EH (cell line): ENCODE measurements at places on chromosomes 12 and 14.
A peak's percentile ranks its signal among the peaks of the same experiment; 100 is the strongest.

GRCh38 chr12:53532524-53533445, 25.5 kb upstream of the NPFF start:
- no peak for DNase-seq

DNA sequence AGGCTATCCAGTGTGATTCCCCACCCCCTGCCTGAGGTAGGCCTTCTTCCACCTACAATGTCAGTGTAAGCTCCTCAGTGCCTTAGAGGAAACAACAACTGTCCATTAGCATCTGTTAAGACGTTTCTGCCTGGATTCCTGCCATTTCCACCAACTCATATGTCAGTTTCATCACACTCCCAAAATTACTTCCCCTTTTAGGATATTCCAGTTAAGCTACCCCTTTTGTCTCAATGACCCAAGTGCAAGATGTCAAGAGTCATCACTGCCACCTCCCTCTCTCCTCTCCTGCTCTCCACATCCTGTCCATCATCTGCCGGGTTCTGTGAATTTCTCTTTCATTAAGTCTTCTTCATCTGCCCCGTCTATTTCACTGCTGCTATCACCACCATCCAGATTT, 189.4 kb downstream of the DPF3 start:
- DNase-seq = no peak

DNA sequence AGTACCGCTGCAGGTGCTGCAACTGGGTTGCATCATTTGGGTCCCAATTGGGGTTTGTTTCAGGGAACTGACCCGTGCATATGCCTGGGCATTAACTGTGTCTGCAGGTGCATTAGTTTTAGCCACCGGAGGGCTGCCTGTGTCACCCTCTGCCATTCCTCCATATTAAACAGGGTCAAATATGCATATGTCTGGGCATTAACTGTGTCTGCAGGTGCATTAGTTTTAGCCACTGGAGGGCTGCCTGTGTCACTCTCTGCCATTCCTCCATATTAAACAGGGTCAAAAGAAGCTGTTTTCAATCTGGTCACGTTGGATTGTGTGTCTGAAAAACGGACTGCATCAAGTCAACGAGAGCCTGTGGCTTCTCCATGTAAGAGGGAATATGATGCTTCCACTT, 1317.0 kb downstream of the TMEM121 start:
- DNase-seq = no peak

- peak; percentile 21 for DNase-seq
Observed at GRCh38 chr12:68871921-68872320, 61.0 kb downstream of the CPM start.

DNA sequence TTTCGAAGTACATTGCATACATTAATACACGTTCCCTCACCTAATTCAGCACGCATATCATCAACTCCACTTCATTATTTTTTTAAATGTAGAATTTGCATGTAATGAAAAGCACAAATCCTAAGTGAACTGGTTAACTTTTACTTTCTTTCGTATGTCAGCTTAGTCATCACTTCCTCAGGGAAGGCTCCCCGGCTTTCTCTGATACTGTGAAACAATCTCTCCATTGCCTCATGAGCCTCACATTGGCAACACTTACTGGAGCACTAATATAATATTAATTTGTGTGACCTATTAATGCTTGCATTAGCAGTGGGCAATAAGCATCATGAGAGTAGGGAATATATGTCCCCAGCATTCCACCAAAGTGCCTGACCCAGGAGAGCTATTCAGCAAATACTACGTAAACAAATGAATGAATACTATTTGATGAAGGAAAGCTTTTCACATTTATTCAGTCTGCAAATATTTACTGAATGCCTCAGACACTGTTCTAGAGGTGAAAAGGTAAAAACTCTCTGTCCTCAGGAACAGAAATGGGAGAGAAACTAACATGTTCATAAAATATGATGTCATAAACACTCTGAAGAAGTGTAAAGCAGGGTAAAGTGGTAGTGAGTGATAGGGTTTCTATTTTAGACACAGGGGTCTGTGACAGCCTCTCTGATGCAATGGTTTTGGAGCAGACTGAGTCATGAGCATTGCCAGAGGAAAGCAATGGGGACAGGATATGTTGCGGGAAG, 327.5 kb upstream of the DIO2 start:
- DNase-seq = no peak

DNA sequence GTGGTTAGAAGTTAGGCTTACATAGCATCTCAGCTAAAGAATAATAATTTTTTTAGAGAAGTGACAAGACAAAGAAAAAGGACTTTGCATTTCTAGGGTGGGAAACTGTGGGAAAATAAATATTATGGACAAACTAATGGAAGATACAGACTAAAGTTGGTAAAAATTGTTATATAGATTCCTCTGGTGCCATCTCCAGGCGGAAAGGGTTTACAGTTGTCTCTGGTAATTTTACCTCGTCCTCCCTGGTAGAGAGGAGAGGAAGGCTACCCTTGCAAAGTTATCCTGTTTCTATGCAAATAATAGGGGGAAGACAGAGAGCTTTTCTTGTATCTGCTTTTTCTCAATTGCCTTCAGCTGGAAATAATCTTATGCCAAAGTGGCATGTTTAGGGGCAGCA, 5.2 kb downstream of the OR11G2 start:
- DNase-seq = no peak

DNA sequence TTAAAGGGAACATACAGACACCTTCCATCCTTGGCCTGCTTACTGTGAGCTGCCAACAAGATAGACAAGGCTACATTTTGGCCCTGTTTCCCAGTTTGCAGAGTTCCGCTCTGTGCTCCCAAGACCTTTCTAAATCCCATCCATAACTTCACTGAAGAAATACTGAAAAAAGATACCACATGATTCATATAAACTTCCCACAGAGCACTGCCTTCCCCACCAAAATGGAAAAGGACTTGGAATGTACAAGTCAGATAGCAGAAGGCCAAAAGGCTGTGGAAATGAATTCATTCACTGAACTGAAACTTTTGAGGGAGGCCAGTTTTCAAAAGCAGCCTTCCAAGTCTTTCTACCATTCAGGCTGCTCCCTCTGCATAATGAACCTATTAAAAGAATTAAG, 29.6 kb downstream of the PDZRN4 start:
- no peak for DNase-seq

DNA sequence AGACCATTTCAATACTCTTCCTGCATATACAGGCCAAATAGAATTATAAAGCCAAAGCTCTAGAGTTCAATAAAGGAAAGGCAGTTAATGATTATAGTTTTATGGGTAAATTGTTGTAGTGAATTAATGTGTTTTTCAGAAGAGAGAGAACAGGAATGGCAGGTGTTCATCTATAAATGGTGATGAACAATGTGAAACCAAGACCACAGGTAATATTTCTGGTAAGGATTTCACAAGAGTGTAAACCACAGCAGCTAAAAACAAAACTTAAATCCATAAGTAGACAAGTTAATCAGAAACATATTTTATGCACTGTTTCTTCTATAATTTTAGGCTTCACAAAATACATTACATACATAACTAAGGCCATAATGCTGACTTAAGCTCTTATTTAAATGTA, 204.4 kb downstream of the SYT1 start:
- DNase-seq = no peak

DNA sequence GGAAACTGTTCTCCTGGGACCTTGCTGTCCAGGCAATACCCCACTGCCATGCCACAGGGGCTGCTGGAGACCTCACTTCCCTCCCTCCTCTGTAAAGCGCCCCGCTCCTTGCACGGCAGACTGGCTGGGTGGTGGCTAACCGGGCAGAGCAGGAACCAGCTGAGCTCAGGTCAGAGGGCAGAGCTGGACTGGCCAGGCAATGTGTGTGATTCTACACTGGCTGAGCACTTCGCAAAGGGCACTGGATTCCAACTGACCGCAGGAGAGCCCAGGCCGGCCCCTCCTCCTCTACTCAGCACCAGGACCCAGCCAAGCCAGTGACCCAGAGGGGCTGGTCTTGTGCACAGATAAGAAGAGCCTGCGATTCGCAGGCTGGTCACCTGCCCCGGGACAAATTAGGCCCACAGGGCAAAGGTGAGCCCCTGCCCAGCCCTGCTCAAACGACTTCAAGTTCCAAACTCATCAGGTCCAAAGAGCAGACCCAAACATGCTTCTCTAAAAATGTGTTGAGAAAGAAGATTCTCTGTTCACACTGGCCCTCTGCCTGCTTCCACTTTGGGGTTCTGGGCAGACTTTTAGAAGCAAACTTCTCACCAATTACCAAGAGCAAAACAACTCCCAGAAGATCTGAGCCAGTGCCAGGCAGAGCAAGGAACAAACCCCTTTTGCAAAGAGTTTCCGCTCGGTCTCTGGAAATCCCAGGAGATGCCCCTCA, 54.9 kb upstream of the DIO3 start:
- DNase-seq = no peak

DNA sequence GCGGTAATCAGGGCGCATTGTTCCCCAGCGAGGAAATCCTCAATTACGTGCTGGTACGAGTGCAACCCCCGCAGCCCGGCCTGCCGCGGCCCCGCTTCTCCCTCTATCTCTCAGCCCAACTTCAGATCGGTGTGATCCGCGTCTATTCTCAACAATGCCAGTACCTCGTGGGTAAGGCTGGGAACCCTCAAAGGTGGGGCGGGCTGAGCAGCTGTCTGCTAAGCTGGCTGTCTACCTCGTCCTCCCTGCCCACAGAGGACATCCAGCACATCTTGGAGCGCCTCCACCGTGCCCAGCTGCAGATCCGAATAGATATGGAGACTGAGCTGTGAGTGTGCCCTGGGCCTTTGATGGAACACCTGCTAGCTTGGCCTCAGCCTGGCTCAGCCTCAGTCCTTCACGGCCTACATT, 996 bp downstream of the REC8 start:
- DNase-seq = no peak

- no peak for DNase-seq
Observed at GRCh38 chr14:78103271-78103670, 66.9 kb upstream of the NRXN3 start.

DNA sequence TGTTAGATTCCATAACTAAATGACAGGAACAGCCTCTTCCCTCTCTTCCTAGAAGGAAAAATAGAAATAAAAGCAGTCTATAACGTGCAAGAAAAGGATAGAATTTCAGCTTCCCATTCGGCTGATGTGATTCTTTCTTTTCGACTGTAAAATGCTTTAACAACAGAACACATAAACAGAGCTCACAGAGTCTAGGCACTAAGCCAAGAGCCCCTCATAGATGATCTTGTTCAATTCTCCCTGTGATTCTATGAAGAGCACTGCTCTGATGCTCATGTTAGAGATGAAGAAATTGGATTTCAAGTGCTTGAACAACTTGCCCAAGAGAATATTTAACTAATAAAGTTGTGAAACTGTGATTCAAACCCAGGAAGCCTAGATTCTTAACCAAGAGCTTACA, 232.7 kb downstream of the RPAP3 start:
- no peak for DNase-seq

GRCh38 chr14:97571866-97572555, 774.8 kb downstream of the VRK1 start:
- DNase-seq = no peak

- DNase-seq = peak; percentile 31
Observed at GRCh38 chr14:100203962-100204834, 34.7 kb upstream of the YY1 start.
